Stimulated activated CD8-positive, alpha-beta memory T cell treated with anti-CD3 and anti-CD28 coated beads, Interleukin-4, amount 100 ng/mL, for 48 hours (primary cell): ENCODE measurements at places on chromosomes 2 and 18.

DNA sequence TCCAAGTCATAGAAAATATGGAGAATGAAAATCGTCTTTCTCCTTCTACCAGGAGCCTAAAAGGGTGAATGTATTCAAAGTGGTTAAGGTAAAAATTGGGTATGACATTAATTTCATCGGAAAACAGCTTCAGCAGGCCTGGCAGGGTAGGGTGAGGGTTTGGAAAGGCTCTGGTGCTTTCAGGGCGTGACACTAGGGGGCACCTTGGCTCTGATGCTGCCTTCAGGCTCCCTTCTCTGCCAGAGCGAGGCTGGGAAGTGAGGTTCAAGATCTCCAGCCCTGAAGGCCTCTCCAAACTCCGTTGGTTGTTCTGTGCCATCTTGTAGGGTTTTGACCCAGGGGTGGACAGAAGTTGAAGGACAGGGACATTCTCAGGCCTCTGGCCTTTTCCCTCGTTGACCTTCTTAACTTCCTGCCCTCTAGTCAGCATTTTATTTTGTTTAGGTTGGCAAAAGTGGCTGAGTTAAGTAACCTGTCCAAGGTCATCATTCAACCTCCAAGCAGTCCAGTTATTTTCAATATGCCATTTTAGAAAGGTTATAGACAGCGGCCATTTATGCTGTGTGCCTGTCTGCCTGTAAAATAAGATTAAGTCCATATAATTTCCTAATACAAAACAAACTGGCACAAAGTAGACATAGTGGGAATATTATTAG is 40.3 kb downstream of the EML6 start:
- peak; percentile 37 for DNase-seq

DNA sequence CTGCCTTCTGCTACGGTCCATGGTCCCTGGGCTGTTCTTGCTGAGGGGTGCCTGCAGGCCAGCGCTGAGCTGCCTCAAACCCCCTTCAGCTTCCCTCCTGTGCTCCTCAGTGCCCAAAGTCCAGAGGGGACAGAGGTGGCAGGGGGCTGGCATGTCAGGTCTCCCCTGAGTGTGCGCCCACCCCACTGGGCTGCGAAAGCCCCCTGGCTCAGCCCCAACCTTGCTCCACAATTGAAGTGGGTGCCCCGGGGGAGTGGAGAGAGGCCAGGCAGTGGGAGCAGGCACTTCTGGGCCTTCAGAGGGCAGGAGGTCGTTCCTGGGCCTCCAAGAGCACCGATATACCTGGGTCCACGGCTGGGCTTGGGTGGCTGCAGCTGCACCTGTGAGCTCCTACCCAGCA is 548.7 kb upstream of the FAM98A start:
- no peak for DNase-seq

DNA sequence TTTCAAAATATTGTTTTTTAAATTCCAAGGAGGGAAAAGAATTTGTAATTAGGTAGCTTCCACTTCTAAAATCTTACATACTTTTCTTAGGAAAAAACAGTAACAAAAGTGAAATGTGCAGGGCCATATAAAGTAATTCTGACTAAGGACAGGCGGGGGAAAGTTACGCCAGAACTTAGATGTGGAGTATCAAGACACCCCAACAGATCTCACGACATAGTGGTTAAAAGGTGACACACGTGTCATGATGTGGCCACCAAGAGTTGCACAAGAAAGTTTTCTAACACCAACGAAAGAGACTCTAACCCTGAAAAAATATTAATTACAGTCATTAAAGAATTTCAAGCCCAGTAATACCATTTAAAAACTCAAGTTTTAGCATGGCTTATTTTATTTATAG is 51.0 kb downstream of the KIDINS220 start:
- no peak for DNase-seq

DNA sequence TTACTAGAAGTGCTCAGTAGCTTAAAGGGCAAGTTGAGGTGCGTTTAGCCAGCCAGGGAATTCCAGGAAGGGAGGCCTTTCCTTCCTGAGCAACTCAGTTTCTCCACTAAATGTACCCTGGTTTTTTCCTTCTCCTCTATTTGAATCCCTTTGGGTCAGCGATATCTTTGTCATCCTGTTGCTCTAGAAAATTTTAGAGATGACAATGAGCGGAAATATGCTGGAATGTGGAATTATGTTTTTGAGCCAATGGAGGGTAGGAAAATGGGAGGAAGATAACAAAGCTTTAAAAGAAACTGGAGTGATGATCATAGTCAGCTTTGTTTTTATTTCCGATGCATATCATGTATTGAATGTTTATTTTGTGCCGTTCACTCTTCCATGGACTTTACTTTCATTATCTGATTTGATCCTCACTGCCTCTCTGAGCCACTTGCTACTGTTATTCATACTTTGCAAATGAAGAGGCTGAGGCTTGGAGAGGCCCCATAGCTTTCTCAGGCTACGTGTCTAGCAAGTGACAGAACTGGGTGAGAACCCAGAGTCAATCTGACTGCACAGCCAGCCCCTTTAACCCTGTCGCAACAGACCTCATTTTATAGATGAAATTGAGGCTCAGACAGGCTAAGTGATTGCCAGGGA is 67.3 kb downstream of the NTSR2 start:
- no peak for DNase-seq

DNA sequence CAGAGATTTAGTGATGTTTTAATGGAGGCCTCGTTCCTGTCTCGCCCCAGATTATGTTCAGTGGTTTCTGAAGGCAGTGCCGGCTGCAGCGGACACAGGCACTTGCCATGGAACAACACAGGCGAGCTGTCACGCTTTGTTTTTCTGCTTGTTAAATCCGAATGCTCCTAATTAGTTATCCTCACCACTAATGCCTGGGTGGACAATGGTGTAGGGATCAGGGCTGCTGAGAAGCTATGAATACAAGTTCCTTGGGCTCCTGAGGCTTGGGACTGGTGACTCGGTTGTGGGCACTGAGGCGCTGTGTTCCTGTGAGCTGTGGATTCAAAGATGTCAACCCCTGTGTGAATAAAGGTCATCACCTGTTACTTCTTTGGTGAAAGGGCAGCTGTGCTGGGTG is 123.5 kb downstream of the PLEKHM3 start:
- no peak for DNase-seq

DNA sequence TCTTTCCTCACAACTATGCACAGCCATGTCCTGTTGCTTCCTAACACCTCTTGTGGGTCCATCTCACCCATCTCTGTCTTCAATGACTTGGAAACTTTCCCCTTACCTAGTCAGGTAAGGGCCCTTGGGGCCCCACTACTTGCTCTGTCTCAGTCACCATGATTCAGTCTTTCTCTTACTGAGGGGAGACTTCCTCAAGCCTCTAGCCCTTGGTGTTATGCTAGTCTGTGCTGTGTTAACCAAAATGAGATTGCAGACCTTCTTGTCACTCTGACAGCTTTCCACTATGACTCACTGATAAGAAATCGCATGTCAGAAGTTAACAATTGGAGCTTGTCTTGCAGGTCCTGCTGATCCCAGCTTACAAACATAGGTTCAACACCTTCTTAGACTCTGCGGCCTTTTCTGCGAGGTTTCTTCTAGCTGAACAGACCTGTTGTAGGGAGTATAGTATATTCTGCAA is 65.3 kb downstream of the WDR75 start:
- no peak for DNase-seq

- no peak for DNase-seq
These were observed 48.8 kb upstream of the REL start for GRCh38 chr2:60832621-60833020.

DNA sequence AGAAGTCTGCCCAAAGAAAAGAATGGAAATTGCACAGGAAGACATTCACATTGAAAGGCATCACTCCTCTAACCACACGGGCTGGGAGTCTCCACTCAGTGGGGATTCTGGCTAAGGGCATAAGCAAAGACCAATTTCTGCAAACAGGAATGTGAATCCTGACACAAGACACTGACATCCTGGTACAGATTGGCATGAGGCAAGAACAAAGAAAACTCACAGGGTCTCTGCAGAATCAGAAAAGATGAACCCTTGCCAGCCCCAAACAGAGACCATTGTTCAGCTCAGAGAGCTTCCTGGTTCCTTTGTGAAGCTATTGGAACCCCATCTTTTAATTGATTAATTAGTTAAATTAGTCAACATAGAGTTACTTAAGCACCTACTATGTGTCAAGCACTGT is 82.3 kb downstream of the UPP2 start:
- no peak for DNase-seq

DNA sequence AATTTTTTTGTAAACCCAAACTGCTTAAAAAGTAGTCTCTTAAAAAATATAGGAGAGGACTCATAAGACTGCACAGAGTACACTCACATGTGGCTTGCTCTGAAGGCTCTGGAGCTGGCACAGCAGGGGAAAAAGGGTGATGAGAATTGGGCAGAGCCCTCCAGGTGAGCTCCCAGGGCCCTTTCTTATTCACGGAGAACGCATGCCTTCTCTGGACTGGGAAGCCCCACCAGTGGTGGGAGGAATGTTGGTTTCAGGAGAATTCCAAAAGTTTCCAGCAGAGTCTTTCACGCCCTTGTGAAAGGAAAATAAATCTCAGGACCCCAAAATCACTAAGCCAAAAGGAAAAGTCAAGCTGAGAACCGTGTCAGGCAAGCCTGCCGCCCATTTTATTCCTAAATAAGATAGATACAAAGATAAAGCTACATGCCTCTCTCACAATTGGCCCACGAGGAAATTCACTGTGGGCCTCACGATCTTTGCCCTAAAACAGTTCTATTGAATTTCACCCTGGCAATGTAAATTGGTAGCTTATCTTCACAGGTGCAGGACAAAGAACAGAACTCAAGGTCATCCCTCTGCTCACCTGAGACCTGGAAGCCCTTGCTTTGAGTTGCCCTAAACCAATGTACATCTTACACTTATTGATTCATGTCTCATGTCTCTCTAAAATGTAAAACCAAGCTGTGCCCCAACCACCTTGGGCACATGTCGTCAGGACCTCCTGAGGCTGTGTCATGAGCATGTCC is 15.5 kb upstream of the MC5R start:
- no peak for DNase-seq

DNA sequence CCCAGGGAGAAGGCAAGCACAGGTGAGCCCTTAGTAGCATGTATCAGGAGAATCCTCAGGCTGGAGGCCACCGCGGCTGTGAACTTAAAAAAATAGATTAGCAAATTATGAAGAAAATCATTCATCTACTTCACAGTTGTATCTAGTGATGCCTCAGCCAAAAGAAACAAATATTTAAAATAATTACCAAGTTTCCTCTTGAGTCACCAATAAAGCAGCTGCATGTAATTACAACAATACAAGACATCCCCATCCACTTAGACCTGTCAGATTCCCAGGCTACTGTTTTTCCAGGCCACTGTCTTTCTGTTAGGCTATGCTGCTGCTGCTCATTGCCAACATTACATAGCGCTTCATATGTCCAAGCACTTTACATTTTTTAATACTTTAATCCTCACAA is 54.6 kb upstream of the PHLPP1 start:
- no peak for DNase-seq

GRCh38 chr2:55138014-55138881 is 88.0 kb upstream of the RTN4 start:
- no peak for DNase-seq

GRCh38 chr2:223976635-223977226 is 19.5 kb downstream of the MRPL44 start:
- DNase-seq, result no peak

- no peak for DNase-seq
These were observed 372.5 kb downstream of the CBLN2 start for GRCh38 chr18:72171596-72171995.

DNA sequence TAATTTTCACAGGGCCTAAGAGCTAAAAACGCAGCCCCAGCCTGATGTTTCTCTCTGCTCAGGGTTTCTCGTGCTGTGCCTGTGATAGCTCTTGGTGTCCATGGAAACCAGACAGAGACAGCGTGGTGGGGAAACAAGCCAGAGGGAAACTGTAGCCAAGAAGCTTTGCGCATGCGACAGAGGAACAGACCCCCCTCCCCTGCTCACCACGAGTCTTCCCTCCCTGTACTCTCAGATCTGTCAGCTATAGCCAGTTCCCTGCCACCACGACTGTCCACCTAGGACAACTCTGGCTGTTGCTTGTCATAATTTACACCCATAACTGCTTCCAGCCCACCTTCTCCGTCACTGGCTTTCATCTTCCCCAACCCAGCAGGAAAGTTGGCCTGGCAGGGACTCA is 13.2 kb upstream of the DNAJC27 start:
- no peak for DNase-seq

- no peak for DNase-seq
These were observed 67.5 kb downstream of the PDE1A start for GRCh38 chr2:182359027-182359989.

- DNase-seq, result no peak
These were observed 44.6 kb downstream of the CD8B2 start for GRCh38 chr2:106531676-106532214.

DNA sequence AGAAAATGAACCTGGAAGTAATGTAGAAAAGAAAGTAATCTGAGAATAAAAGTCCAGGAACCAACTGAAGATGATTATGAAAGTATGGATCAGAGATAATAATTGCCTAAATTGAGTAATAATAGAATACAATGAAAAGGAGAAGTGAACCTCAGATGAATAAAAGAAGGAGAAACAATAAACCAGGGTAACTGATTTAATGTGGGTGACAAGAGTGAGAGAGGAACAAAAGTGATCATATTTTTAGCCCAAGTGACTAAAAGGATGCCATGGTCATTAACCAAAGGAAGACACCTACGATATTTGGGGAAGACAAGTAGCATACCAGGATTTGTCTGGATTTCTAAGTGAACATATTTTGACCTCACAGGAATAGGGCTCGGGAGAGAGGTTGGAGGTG is 600.6 kb downstream of the RNF144A start:
- no peak for DNase-seq

DNA sequence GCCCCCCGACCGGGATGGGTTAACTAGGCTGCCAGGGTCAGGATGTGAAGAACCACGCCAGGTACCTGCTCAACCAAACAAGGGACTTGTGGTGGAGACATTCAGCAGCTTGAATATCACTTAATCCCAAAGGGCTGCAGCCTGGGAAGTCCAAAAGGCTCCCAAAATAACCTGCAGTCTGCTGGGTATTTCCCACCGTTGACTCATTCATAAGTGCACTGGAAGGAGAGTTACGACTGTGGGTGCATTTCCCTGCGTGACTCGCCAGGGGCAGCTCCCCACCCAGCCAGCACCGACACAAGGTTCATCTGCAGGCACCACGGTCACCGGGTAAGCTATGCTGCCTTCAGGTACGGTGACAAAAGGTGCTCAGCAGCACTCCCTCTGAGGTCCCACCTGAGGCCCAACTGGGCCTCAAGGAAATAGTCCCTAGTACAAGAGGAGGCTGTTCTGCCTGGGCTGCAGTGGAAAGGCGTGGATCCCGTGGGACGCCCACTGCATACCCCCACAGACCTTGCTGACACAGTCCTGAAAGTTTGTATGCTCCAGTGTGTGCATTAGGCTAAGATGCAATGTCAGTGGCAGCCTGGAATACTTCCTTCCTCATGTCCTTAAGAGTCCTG is 86.5 kb downstream of the UXS1 start:
- peak; percentile 58 for DNase-seq

- no peak for DNase-seq
These were observed 27.3 kb upstream of the GPR55 start for GRCh38 chr2:230952226-230952956.

DNA sequence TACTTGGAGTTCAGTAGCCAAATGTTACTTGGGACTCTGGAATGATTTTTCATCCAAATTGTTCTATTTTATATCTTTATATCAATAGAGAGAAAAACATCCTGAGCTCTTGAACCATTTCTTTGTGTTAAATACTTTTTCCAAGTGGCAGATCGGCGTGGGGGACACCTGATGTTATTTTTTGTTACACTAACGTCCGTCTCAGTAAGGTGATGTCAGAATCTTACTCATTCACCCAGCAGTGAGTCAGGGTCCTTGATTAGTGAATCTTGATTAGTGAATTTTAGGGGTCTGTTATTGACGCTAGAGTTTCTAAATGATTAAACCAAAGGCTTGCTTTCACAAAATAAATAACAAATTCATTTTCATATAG is 1.7 kb downstream of the MIB1 start:
- no peak for DNase-seq

GRCh38 chr2:175309799-175310198 is 128.3 kb upstream of the ATP5MC3 start:
- no peak for DNase-seq
